ENCODE measurements at places on chromosomes 5 and 9.

DNA sequence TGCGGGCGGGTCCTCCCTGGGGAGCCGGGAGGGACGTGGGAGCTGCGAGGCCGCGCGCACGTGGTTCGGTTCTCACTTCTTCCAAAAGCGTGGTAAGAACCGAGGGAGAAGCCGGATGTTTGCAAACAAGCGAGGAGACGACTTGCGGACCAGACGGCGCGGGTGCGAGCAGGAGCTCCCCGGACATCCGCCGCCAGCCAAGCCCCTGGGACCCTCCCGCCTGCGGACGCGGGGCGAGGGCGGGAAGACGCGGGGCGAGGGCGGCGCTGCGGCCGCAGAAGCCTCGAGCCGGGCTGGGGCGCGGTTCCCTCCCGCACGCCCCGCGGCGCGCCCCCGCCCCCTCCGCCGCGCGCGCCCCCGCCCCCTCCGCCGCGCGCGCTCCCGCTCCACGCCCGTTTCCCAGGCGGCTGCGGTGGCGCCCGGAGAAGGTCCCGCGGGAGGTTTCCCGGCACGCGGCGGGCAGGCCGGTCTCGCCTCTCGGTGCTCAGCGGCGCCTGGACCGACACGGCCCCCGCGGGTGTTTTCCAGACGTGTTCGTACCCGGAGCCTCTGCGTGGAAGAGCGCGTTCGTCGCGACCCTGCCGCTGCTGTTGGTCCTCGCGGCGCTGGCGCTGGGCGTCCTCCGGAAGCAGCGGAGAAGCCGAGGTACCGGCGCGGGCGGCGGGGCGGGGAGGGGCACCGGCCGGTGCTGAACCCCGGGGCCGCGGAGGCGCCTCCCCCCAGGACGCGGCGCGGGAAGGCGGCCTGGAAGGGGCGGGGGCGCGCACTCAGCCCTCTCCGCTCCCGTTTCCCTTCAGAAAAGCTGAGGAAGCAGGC lies 12.8 kb downstream of the BTNL9 start:
- no peak for DNase-seq

- no peak for DNase-seq
These were observed 34.9 kb downstream of the NSA2 start for GRCh38 chr5:74801941-74802340.

- DNase-seq = peak; percentile 13
These were observed 270.2 kb upstream of the BRINP1 start for GRCh38 chr9:119639287-119639955.

DNA sequence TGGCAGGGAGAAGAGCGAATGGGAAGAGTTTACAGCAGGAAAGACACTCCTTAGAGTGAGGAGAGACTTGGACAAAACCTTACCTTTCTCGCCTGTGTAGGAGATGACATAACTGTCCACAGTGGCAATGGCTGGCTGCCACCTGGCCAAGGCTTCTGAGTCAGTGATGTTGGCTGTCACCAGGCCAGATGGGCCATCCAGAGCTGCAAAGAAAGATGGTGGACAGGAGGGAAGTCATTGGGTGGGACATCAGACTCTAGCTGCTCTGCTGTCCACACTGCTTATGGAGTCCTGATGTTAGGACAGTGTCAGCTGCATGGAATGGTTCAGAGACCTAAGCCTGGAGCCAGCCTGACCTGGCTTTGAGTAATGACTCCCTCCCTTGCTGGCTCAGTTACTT lies 79.8 kb downstream of the TNC start:
- no peak for DNase-seq

DNA sequence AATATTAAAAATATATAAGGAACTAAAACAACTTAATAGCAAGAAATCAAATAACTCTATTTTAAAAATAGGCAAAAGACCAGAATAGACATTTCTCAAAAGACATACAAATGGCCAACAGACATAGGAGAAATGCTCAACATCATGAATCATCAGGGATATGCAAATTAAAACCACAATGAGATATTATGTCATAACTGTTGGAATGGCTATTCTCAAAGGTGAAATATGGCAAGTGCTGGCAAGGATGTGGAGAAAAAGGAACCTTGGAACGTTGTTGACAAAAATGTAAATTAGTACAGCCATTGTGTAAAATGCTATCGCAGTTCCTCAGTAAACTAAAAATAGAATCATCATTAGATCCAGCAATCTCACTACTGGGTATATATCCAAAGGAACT lies 468.5 kb downstream of the NFIB start:
- DNase-seq = no peak

DNA sequence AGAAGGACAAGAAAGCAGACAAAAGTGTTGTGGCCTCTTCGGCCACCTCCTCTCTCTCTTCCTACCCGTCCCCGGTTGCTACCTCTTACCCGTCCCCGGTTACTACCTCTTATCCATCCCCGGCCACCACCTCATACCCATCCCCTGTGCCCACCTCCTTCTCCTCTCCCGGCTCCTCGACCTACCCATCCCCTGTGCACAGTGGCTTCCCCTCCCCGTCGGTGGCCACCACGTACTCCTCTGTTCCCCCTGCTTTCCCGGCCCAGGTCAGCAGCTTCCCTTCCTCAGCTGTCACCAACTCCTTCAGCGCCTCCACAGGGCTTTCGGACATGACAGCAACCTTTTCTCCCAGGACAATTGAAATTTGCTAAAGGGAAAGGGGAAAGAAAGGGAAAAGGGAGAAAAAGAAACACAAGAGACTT lies 2.4 kb downstream of the EGR1 start:
- no peak for DNase-seq

GRCh38 chr9:136960212-136960937 lies 8.3 kb downstream of the LCN12 start:
- DNase-seq = no peak

DNA sequence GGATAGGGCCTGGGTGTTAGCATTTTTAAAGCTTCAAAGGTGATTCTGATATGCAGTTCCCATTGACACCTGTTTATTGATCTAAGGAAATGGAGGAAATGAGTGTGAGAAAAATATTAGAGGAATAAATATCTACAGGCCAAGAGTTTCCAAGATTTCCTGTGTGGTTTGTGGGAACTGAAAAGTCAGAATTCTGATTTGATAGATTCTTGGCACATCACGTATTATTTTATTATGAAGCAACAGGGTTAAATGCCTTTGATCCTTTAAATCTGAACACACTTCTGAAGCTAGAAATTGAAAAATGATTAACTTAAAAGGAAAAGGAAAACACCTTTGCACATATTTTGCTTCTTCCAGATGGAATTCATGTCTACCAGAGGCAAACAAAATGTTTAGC lies 113.7 kb downstream of the CD180 start:
- no peak for DNase-seq
